ENCODE measurements at places on chromosomes 1 and 21.

DNA sequence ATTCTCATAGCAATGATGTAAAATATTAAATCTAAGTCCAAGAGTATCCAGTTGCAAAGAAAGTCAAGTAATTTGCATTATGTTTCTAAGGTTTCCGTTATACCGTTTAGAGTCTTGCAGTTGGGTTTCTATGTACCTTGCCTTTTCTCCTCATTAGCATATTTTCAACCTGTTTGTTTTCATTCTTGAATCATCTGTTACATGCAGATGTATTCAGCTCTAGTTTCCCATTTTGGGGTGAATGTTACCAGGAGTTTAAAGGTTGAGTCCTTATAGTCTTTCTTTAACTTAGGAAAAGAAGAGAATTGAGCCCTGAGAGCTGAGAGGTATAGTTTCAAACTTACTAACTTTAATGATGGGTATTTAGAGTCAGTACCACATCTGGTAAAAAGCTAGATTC is 139.9 kb downstream of the NFIA start:
- no peak for DNase-seq

- DNase-seq, result peak; percentile 2
These were observed 545.4 kb downstream of the ADGRL2 start for GRCh38 chr1:82346141-82346540.

GRCh38 chr1:218739426-218739825 is 394.3 kb downstream of the TGFB2 start:
- no peak for DNase-seq

GRCh38 chr21:24658926-24659325 is 948.4 kb downstream of the MRPL39 start:
- no peak for DNase-seq

- no peak for DNase-seq
These were observed 406 bp downstream of the PUSL1 start for GRCh38 chr1:1308756-1309250.

- DNase-seq, result no peak
These were observed 11.9 kb upstream of the DUSP10 start for GRCh38 chr1:221753828-221754188.

DNA sequence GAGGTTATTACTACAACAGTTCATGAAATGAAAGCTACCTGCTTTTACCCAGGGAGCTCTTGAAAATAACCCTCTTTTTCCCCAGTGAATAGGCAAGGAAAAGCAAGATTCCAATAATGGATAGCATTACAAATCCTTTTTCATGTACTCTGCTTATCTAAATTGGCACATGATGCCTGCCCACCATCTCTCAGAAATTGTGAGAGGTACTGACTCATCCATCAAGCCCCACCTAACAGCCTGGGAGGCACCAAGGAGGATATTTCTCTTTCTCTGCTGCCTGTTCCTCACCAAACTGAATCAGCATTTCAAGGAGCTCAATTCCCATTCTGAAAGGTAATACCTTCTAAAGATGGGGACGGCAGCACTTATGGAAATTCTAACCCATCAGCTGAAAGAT is 34.4 kb downstream of the PALMD start:
- DNase-seq, result peak; percentile 40

DNA sequence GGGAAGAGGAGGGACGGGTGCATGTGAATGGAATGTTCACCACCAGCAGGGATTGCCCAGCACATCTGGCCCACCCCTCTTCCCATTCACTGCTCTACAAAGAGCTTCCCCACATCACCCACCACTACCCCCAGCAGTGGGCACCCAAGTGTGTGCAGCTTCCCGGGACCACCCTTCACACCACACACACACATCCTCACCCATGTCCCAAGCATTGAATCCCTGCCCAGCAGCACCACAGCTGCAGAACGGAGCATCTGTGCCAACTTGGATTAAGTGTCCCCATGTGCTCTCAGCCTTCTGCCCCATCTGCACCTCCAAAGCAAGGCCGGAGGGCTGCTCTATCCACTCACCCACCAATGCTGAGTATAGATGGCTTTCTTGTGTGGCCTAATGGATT is 141.4 kb downstream of the PSMG1 start:
- DNase-seq, result no peak
